ENCODE measurements at places on chromosomes 6 and 20.

DNA sequence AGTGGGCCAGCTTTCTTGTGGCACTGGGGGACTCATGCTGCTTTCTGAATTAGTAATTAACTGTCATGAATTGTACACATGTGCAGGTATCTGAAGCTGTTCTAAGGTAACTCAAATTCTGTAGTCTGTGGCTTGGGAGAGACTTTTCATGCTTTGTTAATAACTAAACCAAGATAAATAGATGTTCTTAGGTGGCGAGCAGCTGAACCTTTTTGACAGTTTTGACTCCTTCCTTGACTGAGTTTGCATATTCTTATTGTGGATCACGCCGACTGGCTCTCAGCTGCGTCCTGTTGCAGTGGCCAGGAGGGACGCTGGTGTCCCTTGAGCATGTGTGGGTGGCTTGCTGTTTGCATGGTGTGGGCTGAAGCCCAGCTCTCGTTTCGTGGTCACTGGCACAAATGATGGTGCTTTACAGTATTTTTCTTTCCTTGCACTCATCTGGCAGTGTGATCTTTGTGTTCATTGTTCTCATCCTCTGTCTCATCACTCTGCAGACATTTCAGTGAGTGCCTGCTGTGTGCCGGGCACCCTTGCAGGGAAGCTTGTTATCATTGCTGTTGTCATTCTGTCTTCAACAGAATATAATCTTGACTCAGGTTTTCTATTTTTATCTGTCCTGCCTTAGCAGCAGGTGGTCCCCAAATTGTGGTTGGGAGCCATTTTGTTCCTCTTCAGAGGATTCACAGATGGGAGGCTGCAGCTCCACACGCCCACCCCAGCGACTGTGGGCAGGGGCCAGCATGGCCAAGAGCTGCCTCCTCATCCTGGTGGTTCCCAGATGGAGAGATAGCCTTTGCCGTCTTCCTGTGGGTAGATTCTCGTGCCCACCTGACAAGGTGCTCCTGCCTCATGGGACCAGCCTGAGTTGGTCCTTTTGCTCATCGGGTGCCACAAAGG is 39.6 kb downstream of the DUSP22 start:
- no peak for DNase-seq
- H3K27me3 ChIP-seq = peaks cover 4% of the 10 kb centered on the region
- no peak overlapping the region for H3K27ac ChIP-seq
- peaks cover 13% of the 10 kb centered on the region for H3K4me1 ChIP-seq
- H3K36me3 ChIP-seq = peaks cover 7% of the 10 kb centered on the region

- no peak for DNase-seq
- H3K4me1 ChIP-seq = peaks cover 49% of the 10 kb centered on the region
- peaks cover 26% of the 10 kb centered on the region for H3K36me3 ChIP-seq
- no peaks in the 10 kb centered on the region for H3K27me3 ChIP-seq
- no peak overlapping the region for H3K4me3 ChIP-seq
These were observed 54.0 kb downstream of the ASXL1 start for GRCh38 chr20:32411955-32412706.

GRCh38 chr6:62891065-62891647 is 320.1 kb upstream of the FKBP1C start:
- no peaks in the 10 kb centered on the region for H3K36me3 ChIP-seq
- no peaks in the 10 kb centered on the region for H3K4me1 ChIP-seq
- DNase-seq = no peak
- no peak overlapping the region for H3K4me3 ChIP-seq
- H3K27me3 ChIP-seq = no peaks in the 10 kb centered on the region
- no peak overlapping the region for H3K27ac ChIP-seq

DNA sequence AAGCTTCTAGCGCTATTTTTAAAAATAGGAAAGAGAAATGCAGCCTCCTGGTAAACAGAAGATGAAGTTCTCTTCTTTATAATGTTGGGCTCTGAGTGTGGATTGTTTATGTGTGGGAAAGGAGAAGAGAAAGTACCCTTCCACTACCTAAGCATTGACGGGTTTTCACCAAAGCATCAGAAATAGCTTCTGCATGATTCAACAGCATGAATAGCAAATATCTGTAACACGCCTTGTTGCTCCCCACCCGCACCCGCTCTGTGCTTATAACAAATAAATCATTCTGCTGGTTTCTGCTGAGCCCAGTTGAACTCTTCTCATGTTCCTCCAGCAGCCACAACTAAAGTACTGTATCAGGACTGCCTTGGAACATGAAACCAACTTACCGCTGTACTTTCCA is 20.7 kb downstream of the TXLNB start:
- peaks cover 6% of the 10 kb centered on the region for H3K36me3 ChIP-seq
- H3K27me3 ChIP-seq = no peaks in the 10 kb centered on the region
- no peak overlapping the region for H3K4me3 ChIP-seq
- H3K27ac ChIP-seq = no peak overlapping the region

DNA sequence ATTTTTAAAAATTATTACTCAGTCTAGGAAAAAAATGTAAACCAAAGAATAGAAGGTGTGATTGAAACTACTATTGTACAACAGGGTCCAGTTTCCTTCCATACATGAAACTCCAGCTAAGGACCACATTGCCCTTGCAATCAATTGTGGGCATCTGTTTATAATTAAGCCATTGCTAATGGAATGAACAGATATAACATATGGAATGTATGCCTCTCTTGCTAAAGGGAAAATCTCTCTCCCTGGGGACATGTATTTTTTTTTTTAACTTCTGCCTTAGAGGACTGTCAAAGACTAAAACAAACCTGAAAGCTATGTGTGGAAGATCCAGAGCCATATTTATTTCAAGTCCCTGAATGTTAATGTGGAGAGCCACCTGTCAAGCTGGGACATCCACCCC is 336.8 kb upstream of the MANEA start:
- H3K27ac ChIP-seq = no peak overlapping the region
- H3K4me3 ChIP-seq = no peak overlapping the region
- no peaks in the 10 kb centered on the region for H3K4me1 ChIP-seq
- no peaks in the 10 kb centered on the region for H3K27me3 ChIP-seq

DNA sequence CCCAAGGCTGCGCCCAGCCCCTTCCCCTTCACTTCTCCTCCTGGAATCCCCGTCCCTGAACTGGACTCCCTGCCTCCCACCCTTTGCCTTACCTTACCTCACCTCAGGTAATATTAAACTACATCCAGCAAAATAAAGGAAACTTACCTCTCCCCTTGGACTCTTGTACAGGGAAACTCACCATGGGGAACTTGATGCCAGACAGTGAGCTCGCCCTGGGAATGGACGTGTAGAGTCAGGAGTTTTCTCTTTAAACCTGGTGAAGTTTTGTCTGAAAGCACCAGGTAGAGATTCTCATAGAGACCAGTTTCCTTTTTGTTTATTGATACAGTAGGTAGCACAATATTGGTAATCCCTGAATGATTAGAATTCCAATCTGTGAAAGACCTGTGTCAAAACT is 544 bp upstream of the HLA-C start:
- peak overlapping the region; percentile 93 for H3K4me3 ChIP-seq
- H3K4me1 ChIP-seq = peaks cover 53% of the 10 kb centered on the region
- peaks cover 42% of the 10 kb centered on the region for H3K36me3 ChIP-seq
- DNase-seq = no peak
- peak overlapping the region; percentile 99 for H3K27ac ChIP-seq
- H3K27me3 ChIP-seq = peaks cover 22% of the 10 kb centered on the region
